Heart left ventricle (tissue), 16 donors: ENCODE measurements at places on chromosomes 7 and 10.

DNA sequence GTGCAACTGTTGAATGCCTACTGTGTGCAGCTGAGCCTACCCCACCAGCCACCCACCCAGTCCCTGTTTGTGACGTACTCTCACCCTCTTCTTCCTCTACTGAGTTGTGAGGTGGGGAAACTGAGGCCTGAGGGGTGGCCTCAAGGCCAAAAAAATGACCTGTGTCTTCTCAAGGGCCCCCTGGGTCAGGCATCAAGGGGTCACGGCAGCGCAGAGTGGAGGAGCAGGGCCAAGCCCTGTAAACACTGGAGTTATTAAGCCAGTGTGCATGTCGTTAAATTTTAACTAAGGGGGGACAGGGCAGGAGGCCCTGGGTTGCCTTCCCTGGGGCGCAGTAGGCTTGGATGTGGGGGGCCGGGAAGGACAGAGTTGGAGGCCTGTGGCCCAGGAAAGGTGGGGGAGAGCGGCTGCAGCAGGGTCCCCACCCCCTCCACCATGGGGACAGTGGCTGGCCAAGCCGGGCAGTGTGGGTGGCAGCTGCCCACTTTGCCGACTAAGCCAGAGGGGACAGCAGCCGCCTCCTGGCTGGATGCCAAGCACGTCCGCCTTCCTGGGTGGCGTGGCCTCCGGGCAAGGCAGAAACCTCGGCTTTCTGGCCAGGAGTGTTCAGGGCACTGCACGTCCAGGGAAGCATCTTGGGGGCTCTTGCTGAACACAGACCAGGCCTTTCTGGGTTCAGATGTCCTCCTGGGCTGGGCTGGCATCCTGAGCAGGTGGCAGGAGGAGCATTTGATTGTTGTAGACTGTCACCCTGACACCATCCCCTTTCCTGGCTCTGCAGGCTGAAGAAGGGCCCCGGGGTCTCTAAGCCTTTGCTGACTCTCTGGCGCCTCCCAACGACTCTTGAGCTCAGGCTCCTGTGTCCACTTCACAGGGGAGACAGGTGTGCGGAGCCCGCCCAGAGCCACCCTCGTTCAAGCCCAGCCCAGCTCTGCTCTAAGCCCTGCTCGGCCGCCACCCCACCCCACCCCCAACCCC is 1.9 kb downstream of the SLC29A4 start:
- DNase-seq, result no peak

GRCh38 chr10:86232644-86233043 is 134.0 kb downstream of the GRID1 start:
- no peak for DNase-seq

- DNase-seq, result no peak
Measured at GRCh38 chr10:119700321-119700954, 25.4 kb upstream of the INPP5F start.

DNA sequence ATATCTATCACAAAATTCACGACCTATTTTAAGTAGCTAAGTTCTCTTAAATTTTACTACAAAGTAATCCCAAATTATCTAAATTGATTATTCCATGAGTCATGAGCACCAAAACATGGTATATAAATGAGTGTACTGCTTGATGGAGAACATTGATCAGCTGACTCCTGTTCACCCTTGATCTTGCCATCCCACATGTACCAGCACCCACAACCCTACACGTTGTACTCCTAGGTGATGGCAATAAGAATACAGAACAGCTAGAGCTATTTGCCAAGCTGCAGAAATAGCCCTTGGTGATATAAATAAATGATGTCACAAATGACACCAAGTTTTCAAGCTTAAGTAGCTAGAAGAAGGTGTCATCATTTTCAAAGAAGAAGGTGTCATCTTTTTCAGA is 235.5 kb downstream of the GRM8 start:
- DNase-seq, result no peak

- DNase-seq, result no peak
Measured at GRCh38 chr7:135966341-135967043, 10.7 kb downstream of the MTPN start.
